Aorta (tissue), 5 donors: ENCODE measurements at places on chromosomes 12 and 14. TPM values are rescaled to one million over a fixed set of nuclear protein-coding genes. Genes with fewer than 3 reads are reported as not detected.

The ANG gene
- total RNA-seq, result 19.7 TPM

DNA sequence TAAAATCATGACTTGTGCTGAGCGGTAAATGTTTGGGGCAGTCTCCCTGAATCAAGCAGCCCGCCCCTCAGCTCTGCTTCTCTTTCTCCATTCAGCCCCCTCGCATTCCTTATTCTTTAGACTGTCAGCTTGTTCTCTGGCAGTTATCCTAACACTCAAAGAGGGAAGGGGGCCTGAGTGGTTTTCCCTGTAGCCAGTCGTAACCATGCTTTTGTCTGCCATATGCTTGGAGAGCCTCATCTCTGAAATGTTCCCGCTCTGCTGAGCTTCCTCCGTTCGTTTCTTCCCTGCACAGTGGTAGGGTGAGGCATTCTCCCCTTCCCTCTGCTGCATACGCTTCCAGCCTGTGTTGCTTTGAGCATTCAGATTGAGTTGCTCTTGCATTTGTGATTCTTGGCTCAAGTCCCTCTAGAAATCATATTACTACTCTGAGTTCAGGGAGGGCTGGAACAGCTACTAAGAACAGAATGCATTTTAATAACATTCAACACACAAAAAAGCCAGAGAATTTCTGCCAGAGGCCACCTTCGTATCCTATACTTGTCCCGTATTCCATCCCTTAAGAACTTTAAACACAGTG is 119.7 kb downstream of the FBXL14 start:
- H3K27ac ChIP-seq, result peak overlapping the region; percentile 81
- H3K4me3 ChIP-seq, result peak overlapping the region; percentile 1
- H3K4me1 ChIP-seq, result no peaks in the 10 kb centered on the region
- no peaks in the 10 kb centered on the region for H3K27me3 ChIP-seq

The RESF1 gene
- total RNA-seq, result 65.2 TPM

The SDR9C7 gene
- total RNA-seq, result not detected

The CCDC197 gene
- not detected for total RNA-seq

DNA sequence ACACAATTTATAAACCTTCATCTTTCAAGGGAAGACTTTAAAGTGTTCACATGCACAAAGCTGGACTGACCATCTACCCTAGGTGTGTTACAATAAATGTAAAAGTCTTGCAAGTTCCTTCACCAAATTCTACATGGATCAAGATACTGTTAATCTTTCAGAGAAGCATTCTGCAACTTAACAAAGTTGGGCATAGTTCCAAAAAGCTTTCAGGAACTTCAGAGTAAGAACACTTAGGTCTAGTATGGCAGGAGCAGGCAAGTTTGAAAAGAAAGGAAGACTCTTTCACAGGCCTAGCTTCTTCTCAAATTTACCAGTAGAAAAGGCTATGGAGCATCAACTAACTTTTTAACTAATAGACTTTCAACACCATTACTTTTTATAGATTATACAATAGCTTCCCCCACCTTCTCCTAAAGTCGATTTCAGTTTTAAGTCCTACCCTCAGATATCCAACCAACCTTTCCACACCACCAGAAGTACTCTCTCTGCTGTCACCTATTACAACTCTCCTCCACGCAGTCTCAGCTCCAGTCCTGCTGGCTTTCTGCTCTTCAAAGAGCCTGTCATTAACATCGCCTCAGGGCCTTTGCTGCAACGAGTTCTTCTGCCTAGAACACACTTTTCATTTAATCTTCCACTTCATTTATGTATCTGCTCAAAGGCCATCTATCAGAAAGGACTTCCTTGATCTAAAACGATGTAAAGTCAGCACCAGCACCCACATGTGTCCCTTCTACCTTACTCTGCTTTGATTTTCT is 333.9 kb downstream of the CEP128 start:
- H3K27ac ChIP-seq, result no peak overlapping the region
- no peak for DNase-seq
- no peaks in the 10 kb centered on the region for H3K27me3 ChIP-seq
- H3K4me1 ChIP-seq, result no peaks in the 10 kb centered on the region
- no peaks in the 10 kb centered on the region for H3K36me3 ChIP-seq

The MEG3 gene
- total RNA-seq, result 246 TPM

The SYNJ2BP gene
- 28.6 TPM for total RNA-seq

DNA sequence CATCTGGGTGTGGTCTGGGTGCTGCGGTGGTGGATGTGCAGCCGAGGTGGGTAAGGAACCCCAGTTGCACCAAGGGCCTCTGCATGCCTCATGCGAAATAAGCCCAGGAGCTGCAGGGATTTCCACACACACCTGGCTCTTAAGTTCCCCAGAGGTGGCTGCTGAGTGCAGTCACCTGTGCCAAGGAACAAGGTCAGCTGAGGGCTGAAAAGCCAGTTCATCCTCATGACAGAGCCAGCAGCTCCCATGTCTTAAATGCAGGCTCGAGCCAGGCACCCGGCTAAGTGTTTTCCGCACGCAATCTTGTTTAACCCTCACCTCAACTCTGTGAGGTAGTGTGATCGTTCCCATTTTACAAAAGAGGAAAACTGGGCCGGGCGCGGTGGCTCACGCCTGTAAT is 9.7 kb downstream of the HVCN1 start:
- DNase-seq, result no peak
- no peaks in the 10 kb centered on the region for H3K4me1 ChIP-seq
- H3K4me3 ChIP-seq, result no peak overlapping the region
- H3K27ac ChIP-seq, result no peak overlapping the region

The KRT78 gene
- total RNA-seq, result not detected

The TMEM117 gene
- 10.6 TPM for total RNA-seq

GRCh38 chr14:94673781-94674231 is 61.6 kb downstream of the SERPINA3 start:
- no peak overlapping the region for H3K27ac ChIP-seq
- no peaks in the 10 kb centered on the region for H3K36me3 ChIP-seq
- no peaks in the 10 kb centered on the region for H3K4me1 ChIP-seq

GRCh38 chr12:12230275-12230674 is 36.6 kb downstream of the LRP6 start:
- peaks cover 8% of the 10 kb centered on the region for H3K4me1 ChIP-seq
- H3K4me3 ChIP-seq, result no peak overlapping the region
- no peak overlapping the region for H3K27ac ChIP-seq
- no peak for DNase-seq

DNA sequence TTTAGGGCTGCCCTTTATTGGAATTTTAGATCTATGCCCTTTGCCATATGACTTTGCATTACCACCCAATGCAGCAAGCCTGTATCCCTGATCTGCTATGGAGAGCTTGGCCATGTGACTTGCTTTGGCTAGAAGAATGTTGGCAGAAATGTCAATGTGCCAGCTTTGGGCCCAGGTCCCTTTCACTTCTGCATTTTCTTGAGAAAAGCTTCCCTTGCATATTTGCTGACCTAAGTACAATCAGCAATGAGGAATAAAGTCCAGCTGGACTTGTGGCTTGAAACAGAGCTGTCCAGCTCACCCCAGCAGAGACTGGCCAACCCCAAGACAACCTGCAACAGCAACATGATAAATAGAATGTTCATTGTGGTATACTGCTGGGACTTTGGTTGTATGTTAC is 135.9 kb downstream of the PAH start:
- H3K36me3 ChIP-seq, result no peaks in the 10 kb centered on the region
- no peaks in the 10 kb centered on the region for H3K27me3 ChIP-seq
- no peak overlapping the region for H3K4me3 ChIP-seq
- no peaks in the 10 kb centered on the region for H3K4me1 ChIP-seq
- DNase-seq, result peak; percentile 61

DNA sequence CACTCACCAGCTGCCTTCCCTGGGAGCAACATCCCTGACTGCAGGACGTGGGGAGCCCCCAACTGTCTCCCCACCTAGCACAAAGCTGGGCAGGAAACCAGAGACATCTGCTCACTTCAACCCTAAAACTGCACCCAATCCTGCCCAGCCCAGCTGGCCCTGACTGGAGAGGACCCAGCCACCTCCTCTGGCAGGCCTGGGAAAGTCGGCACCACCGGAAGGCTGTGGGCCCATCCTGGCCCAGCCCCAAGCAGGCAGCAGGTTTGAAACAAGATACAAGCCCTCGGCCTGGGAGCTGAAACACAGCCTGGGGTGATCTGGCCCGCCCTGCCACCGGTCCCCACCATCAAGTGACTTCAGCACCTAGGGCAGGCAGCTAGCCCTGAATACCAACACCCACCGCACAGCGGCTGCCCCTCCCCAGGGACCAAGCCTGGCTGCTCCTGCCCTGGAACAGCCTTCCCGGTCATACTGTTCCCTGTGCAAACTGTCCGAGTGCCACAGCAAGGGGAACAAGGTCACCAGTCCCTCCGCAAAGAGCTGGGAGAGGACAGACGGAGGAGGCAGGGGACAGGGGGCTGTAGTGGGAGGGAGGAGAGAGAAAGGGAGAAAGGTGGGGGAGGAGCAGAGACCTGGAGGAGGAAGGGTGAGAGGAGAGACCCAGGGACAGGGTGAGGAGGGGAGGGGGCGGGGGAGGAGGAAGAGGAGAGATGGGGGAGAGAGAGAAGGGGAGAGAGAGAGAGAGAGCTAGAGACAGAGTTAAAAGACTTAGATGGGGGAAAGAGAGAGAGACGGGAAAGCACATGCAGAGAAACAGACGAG is 115.7 kb downstream of the RFLNA start:
- no peaks in the 10 kb centered on the region for H3K4me1 ChIP-seq
- DNase-seq, result peak; percentile 65
- no peak overlapping the region for H3K27ac ChIP-seq
- no peak overlapping the region for H3K4me3 ChIP-seq

GRCh38 chr12:127550271-127550670 is 716.7 kb upstream of the TMEM132C start:
- DNase-seq, result no peak
- H3K4me3 ChIP-seq, result no peak overlapping the region
- H3K4me1 ChIP-seq, result no peaks in the 10 kb centered on the region
- no peak overlapping the region for H3K27ac ChIP-seq

The RPL6 gene
- total RNA-seq, result 802 TPM

- H3K36me3 ChIP-seq, result no peaks in the 10 kb centered on the region
- no peaks in the 10 kb centered on the region for H3K4me1 ChIP-seq
- no peak overlapping the region for H3K27ac ChIP-seq
- H3K27me3 ChIP-seq, result no peaks in the 10 kb centered on the region
- no peak for DNase-seq
- H3K4me3 ChIP-seq, result no peak overlapping the region
Observed at GRCh38 chr12:96361074-96361473, 39.2 kb downstream of the CDK17 start.

DNA sequence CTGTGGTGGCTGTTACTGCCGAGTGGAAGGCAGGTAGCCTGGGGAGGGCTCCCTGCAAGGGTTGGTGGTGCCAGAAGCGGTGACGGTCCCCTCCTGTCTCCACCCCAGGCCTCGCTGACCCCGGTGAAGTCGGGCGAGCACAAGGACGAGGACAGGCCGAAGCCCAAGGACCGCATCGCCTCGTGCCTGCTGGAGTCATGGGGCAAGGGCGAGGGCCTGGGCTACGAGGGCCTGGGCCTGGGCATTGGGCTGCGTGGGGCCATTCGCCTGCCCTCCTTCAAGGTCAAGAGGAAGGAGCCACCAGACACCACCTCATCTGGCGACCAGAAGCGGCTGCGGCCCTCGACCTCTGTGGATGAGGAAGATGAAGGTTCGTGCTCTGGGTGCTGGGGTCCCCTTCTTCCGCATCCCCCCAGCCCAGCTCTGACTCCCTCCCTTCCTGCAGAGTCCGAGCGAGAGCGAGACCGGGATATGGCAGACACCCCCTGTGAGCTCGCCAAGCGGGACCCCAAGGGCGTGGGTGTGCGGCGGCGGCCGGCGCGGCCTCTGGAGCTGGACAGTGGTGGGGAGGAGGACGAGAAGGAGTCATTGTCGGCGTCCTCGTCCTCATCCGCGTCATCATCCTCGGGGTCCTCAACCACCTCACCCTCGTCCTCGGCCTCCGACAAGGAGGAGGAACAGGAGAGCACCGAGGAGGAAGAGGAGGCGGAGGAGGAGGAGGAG is 13.3 kb downstream of the SETD1B start:
- no peaks in the 10 kb centered on the region for H3K27me3 ChIP-seq
- DNase-seq, result no peak
- H3K4me3 ChIP-seq, result no peak overlapping the region
- H3K4me1 ChIP-seq, result no peaks in the 10 kb centered on the region

GRCh38 chr14:61147831-61148549 is 133.1 kb downstream of the TMEM30B start:
- no peak overlapping the region for H3K27ac ChIP-seq
- H3K27me3 ChIP-seq, result no peaks in the 10 kb centered on the region
- H3K4me3 ChIP-seq, result no peak overlapping the region
- no peak for DNase-seq

DNA sequence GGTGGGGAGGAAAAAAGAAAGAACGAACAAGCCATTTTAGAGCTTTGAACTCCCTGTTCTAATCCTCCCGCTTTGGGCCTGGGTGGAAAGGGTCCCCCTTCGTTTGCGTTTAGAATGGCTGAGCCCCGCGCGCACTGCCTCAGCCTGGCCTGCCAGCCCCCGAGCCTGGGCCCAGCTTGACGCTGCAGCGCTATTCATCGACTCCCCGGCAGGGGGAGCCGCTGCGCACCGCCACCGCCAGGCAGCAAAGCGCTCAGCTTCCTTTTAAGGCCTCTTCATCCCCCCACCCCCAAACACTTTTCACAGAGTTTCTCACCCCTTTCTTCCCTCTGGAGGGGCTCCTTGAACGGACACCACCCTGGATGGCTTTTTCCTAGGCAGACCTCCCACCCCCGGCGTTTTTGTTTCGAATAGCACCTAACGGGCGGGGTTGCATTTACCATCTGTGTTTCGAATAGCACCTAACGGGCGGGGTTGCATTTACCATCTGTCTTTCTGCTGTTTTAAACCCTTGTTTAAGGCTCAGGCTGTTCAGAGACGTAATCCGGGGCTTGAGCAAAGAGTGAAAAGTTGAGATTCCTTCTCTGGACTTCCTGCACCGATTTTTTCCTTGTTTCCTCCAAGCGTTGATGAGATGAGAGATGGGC is 56.4 kb upstream of the PIWIL1 start:
- H3K36me3 ChIP-seq, result no peaks in the 10 kb centered on the region
- H3K4me1 ChIP-seq, result no peaks in the 10 kb centered on the region
- H3K4me3 ChIP-seq, result no peak overlapping the region
- no peak for DNase-seq

The GLIPR1 gene
- 230 TPM for total RNA-seq

DNA sequence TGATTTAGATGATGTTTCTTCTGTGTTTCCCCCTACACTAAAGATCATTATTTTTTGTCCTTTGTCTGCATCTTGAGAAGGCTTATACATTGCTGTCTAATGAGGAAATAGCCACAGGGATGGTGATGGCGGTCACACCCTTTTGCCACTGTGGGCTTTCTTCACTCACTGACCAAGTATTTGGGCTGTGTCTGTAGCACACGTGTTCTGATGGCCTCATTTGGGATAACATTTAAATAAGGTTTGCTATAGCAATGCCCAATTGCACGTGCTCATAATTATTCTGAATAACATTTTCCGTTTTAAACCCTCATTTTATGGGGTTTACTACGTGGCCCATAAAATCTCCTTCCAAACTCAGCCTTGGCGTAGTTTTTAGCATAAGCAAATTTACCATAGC is 230.3 kb upstream of the PRICKLE1 start:
- no peaks in the 10 kb centered on the region for H3K4me1 ChIP-seq
- no peak overlapping the region for H3K4me3 ChIP-seq
- H3K36me3 ChIP-seq, result no peaks in the 10 kb centered on the region

DNA sequence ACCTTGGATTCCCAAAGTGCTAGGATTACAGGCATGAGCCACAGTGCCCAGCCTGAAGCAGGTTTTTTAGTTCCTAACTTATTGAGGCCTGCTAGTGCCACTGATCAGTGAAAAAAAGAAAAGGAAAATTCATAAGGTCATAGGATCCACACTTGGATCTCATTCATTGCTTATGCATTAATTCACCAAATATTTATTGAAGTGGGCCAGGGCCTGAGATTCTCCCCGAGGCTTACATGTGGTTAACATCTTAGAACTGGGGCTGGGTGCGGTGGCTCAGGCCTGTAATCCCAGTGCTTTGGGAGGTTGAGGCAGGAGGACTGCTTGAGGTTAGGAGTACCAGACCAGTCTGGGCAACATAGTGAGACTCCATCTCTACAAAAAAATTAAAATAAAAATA is 29.5 kb upstream of the MAP1LC3B2 start:
- peaks cover 2% of the 10 kb centered on the region for H3K4me1 ChIP-seq
- no peak overlapping the region for H3K27ac ChIP-seq
- no peaks in the 10 kb centered on the region for H3K27me3 ChIP-seq
